ENCODE measurements at places on chromosomes 5 and 9.

- no peak for DNase-seq
Measured at GRCh38 chr5:138829341-138829740, 45.8 kb downstream of the LRRTM2 start.

- DNase-seq: peak; percentile 67
Measured at GRCh38 chr9:131668439-131669268, 71.2 kb downstream of the RAPGEF1 start.

DNA sequence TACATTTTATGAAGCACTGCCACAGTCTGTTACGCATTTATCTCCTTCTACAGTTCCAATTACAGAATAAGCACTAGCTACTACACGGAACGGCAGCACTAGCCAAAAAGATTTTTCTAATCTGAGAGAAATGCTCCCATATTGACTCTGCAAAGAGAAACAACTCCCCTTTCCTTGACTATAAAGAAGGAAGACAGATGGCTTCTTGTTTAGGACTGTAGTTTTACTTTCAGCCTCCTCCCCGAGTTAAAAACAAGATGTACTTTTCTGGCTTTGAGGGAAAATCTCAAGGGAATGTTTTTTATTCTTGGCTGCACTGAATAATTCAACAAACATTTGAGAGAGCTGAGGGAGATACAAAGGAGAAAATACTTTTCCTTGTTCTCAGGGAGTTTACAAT lies 1.9 kb upstream of the SLC44A1 start:
- no peak for DNase-seq

DNA sequence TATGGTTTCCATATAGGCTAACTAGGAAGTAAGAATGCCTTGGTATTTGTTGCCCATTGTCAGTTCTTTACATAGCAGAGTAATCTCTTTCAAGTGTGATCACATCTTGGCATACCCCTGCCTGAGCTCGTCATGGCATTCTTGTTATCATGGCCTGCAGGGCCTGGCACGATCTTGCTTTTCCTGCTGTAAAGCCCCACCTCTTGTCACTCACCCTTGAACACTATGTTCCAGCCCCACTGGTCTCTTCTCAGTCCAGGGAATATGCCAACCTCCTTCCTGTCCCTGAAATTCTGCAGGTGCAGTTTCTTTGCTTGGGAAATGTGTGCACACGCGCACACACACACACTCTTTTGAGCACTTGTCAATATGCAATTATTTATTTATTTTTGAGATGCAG lies 250.2 kb upstream of the DMRT1 start:
- no peak for DNase-seq

GRCh38 chr9:123346026-123346425 lies 10.0 kb upstream of the CRB2 start:
- no peak for DNase-seq

GRCh38 chr9:112377087-112377486 lies 2.8 kb upstream of the HSDL2 start:
- no peak for DNase-seq

DNA sequence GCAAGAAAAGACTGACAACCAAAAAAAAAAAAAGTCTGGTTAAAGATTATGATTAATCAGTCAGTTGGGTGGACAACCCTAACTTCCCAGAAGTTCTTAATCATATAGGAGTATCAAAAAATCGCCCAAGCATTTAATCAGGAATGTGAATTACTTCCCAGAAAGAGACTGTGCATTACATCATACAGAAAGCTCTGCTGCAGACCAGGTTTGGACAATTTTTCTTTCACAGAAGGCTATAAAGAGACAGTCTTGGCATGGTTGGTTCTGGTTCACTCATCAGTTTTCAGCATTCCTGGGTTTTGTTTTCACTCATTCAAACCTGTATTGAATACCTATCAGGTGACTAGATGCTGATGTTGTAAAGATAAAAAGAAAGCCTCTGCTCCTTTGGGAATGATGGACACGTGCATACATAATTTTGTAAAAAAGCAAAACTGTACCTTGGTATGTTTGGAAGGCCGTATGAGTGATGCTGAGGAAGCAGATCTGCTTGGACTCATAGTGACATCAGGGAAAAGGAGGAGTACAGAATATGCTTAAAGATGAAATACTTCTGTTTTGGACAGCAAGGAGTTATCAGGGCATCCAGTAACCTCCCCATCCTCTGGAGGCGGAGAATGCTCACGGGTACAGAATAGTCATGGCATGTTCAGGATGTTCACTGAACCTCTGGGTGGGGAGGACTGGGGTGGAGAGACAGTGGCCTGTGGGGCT lies 178.4 kb downstream of the GNA14 start:
- no peak for DNase-seq

DNA sequence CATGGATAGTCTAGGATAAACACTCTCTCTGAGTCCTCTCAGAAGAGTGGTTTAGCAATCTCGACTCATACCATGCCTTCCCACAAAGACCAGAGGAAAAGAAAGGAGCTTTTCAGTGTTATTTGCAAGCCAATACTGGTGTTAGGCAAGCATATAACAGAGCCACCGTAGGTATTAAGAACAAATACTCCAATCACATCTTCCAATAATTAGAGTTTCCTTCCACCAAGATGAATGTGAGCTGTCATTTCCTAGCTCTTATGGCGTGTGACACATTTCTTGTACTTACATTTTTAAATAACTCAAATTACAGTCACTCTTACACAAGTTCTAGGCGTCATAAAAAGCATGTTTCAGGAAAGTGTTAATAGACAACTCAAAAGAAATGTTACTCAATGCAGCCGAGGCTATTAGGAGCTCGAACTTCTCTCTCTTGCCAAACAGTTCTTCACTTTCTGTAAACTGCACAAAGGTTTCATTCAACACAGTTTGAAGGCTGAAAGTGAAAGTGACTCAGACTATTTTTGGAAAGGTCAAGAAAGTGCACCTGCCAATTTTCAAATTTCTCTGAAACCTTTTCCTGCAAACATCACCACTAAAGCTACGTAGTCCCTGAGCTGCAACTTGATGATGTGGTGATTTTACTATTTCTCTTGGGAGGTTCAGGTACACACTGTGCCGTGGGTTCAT lies 153.8 kb downstream of the AUH start:
- DNase-seq: no peak

DNA sequence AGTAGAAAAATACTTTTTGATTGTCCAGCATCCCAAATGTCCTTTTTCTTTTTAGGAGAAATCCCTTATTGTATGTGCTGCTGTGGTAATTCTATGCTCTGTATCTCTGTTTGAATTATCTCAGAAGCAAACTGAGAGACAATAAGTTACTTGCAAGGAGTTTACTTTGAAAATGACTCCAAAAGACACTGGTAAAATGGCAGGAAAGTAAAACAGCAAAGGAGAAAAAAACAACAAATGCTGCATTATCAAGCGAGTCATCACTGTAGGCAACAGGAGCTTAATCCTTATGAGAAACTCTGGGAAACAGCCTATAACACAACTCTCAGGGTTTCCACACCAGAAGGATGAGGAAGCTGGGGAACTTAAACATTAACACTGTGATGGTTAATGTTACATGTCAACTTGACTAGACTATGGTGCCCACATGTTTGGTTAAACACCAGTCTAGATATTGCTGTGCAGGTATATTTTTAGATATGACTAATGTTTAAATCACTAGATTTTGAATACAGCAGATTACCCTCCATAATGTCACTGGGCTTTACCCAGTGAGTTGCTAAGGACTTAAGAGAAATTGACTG lies 92.6 kb upstream of the GAS1 start:
- DNase-seq: no peak

DNA sequence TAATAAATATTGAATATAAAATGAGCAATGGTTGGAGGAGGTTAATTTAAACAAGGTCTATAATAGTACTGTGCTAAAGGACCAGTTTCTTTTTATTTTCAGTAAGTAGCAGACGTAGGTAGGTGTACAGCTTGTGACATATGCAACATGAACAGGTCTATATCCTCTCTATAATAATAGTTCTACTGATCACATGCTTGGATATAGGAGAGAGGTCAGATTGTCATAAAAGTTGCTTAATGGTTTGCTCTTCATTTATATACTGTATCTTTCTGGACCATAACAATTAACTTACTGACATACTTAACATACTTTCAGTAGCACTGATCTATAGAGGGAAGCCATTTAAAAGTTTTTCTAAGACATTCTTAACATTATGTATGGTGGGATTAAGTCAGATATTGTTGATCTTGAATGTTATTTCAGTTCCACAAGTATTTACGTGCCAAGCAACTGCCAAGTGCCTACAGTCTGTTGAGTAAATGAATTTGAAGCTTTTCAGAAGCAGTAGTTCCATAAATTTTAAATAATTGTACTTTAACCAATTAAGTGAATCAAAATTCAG lies 68.0 kb downstream of the DENND4C start:
- DNase-seq: no peak

- no peak for DNase-seq
Measured at GRCh38 chr5:116415182-116415581, 159.4 kb downstream of the SEMA6A start.

GRCh38 chr5:68710514-68710913 lies 383.3 kb upstream of the SLC30A5 start:
- no peak for DNase-seq

- no peak for DNase-seq
Measured at GRCh38 chr9:125759764-125760129, 12.6 kb downstream of the PBX3 start.

GRCh38 chr9:107983181-107983603 lies 493.6 kb upstream of the KLF4 start:
- DNase-seq: no peak

- no peak for DNase-seq
Measured at GRCh38 chr9:134386951-134387831, 60.9 kb downstream of the RXRA start.

- no peak for DNase-seq
Measured at GRCh38 chr5:108238461-108238860, 143.4 kb downstream of the FBXL17 start.

- no peak for DNase-seq
Measured at GRCh38 chr5:79955356-79955895, 35.6 kb downstream of the MTX3 start.

GRCh38 chr5:97118261-97119006 lies 24.0 kb downstream of the LIX1 start:
- DNase-seq: no peak

GRCh38 chr9:90308691-90309090 lies 333.9 kb downstream of the DIRAS2 start:
- DNase-seq: no peak

DNA sequence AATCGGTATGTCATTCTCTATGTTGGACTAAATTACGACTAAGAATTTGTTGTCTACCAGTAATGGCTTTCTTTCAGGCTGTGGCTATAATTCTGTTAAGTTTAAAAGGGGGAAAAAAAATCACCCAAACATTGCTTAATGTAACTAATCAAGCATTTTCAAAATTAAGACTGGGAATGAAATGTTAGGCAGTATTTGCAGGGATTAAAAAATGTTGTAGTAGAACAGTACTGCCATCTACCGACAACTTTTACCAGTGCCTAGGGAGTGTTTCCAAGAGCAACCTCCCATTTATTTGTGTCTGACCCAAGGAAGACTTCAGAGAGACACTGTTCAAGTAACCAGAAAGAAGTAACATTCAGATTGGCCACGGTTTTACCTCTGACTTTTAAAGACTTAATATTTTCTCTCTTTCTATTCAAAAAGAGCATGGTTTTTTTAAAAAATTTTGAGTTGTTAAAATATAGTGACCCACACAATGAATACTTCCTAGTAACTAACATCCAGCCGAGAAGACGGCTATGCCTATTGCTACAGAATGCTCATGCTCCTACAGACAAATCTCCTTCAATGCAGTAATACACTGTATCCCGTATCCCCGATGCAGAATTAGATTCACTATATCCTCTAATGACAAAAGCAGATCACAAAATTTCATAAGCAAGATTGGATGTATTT lies 92.4 kb downstream of the ARL15 start:
- DNase-seq: peak; percentile 10

DNA sequence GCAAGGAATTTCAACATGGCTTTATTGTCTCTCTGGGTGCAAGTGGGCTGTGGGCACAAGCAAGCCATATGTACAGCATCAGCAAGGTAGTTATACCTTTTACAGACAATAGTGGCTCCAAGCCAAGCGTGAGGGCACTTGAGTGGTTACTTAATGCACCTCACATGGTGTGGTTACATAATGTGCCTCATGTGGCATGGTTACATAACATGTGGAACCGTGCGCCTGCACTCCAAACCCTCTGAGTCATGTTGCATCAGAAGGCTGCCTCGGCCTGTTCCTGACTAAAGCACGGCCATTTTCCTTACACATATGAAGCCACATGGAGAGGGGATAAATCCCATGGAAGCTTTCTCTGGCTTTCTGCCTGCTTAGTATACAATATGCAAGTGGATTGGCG lies 150.9 kb downstream of the OSTF1 start:
- no peak for DNase-seq

DNA sequence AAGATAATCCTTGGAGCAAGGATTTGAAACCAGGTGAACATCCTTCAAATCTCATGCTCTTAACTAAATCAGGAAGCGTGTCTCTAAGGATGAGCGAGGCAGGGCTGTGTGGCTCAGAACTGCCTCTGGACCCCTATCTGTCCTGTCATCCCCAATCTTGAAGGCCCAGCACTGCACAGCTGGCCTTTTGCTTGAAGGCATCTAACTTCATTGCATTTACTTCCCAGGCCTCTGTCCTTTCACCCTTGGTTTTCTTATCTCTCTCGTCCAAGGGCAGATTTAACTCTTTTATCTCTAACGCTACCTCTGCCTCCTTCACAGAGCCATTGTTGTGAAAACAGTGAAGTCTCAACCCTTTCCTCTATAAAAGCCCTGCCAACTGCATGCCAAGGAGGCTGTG lies 83.8 kb downstream of the UGCG start:
- no peak for DNase-seq

DNA sequence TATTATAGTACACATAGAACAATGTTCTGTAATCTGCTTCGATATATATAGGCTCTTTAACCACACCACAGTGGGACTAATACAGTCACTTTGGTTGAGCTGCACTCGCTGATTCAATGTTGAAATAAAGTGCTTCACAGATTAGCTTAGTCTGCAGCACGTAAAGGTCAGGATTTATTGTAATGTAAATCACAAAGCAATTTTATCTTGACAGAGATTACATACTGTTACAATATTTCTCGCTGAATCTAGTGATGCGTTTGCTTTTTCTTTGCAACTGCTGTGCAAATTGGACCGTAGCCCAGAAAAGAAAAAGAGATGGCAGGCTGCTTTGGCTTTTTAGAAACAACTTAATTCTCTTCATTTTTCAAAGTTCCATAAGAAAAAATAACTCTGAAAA lies 52.9 kb downstream of the CETN3 start:
- no peak for DNase-seq

- DNase-seq: no peak
Measured at GRCh38 chr5:13910637-13911288, 33.7 kb downstream of the DNAH5 start.

- no peak for DNase-seq
Measured at GRCh38 chr5:14503017-14503680, 78.4 kb upstream of the OTULINL start.

GRCh38 chr9:97682242-97682641 lies 14.9 kb downstream of the XPA start:
- no peak for DNase-seq

DNA sequence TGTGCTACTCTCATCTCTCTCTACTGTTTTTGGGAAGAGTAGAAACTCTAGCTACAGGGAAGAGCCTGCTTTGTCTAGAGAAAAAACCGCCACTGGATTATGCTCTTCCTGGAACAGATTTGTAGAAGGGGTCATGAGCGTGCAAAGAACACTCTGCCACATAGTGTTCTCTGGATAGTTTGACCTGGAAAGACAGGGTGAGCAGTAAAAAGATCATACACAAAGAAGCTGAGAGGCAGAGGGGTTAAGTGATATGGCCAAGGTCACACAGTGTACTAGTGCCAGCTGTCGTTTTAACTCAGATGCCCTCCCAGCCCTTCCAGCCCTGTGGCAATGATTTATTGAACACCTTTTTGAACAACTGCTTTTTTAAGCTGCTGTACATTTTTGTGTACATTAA lies 182.2 kb downstream of the NNT start:
- DNase-seq: no peak

Measured in stimulated activated CD4-positive, alpha-beta T cell treated with anti-CD3 and anti-CD28 coated beads, Interleukin-2, amount 100 ng/mL, for 48 hours (primary cell).